CD4-positive, alpha-beta T cell treated with Interferon alpha-2 for 1 hour (primary cell): ENCODE measurements at places on chromosomes 4 and X.

GRCh38 chrX:27924261-27924660 lies 57.0 kb downstream of the DCAF8L1 start:
- DNase-seq, result no peak

DNA sequence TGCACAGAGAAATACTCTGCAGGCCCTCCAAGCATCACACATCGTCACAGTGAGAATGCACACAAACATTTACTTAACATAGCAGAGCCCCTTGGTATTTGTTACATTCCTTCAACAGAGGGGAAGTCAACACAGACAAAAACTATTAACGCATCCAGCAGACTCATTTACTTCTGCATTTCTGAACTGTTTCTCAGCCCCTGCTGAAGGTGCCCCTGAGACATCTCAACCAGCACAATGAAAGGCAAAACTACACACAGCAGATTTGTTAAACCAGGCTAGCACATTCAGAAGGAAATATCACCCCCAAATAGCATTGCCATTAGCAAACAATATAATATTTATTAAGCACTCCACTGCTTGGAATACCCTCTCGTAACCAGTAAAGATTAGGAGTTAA lies 367.0 kb downstream of the RAB28 start:
- DNase-seq, result no peak

DNA sequence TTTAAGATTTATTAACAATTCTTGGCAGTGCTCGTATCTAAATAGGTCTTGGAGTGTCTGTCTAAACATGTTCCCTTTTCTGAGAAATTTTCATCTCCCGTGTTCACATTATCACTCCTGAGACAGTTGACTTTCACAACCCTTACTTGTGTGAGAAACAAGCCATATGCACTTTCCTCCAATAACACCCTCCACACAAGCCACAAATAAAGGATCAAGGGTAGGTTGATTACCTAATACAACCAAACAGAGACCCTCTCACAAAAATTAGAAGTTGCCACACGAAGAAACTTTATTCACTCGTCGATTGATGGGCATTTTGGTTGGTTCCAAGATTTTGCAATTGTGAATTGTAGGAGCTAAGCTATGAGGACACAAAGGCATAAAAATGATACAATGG lies 763.9 kb downstream of the TRAM1L1 start:
- no peak for DNase-seq

DNA sequence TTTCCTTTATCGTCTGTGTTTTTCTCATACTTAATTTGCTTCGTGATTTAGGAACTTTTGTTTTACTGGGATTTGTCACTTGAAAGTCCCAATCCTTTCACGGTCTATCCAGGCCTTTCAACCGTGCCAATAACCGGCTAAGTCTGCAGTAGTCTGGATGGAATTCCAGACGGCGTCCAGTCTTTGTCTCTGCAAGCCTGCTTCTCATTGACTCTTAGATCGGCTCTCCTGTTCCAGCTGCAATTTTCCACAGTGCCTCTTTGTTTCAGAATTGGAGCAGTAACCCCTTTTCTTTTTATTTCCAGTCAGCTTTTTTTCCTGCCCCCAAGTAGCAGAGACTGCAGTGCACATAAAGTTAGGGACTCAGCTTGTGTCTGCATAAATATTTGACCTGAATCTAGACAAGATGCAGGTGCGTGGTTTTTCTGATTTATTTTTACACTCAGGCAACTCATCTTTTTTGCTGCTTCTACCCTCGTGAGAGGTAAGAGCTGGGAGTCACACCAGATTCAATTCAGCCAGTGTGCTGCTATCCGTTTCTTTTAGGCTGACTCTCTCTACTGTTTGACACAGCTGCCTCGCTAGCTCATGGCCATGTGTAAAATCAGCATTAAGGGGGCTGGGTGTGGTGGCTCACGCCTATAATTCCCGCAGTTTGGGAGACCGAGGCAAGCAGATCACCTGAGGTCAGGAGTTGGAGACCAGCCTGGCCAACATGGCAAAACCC lies 37.4 kb upstream of the DHRSX start:
- DNase-seq, result no peak

DNA sequence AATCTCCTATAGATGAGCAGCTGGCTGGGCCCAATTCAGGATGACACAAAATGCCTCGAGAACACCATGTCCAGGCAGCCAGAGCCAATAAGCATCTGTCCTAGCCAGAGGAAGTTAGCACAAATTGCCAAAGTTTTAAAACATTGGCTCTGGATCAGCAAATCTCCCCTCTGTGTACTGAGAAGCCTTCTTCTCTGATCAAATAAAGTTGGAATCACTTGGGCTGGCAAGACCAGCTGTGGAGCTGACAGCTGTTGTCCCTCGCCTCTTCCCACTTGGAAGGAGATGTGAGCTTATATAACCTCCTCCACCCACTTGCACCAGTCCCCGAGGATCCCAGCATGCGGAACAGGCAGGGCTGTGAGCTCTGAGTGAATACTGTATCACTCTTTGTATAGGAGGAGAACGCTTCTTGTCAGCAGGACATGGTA lies 183.9 kb downstream of the OPHN1 start:
- DNase-seq, result no peak

GRCh38 chr4:109235683-109236082 lies 66.8 kb downstream of the COL25A1 start:
- no peak for DNase-seq

- no peak for DNase-seq
Measured at GRCh38 chr4:40990236-40990898, 224.0 kb downstream of the APBB2 start.

DNA sequence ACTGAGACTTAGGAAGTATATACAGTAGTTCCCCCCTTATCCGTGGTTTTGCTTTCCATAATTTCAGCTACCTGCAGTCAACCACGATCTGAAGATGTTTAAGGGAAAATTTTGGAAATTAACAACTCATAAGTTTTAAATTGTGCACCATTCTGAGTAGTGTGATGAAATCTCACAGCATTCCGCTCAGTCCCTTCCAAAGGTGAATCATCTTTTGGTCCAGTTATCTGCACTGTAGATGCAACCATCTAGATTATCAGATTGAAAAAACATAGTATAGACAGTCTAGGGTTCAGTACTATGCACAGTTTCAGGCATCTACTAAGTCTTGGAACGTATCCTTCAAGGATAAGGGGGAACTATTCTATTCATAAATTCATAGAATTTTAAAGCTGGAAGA lies 109.0 kb downstream of the ANXA3 start:
- DNase-seq, result no peak

- no peak for DNase-seq
Measured at GRCh38 chr4:5889002-5889696, 3.7 kb downstream of the CRMP1 start.

DNA sequence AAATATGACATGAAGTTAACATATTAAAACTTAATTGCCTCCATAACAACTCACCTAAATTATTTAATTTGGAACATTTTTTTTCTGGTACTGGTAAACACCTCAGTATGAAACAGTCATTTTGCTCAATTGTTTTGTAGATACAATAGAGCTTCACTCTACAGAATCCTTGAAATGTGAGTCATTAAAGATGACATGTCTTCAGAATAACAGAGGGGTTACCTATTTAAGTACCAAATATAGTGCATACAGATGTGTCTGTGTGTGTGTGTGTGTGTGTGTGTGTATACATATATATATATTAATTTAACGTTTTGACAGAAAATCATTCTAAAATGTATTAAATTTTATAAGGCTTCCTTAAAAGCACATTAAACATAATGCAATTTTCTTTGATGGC lies 297.6 kb downstream of the INPP4B start:
- DNase-seq, result no peak

- no peak for DNase-seq
Measured at GRCh38 chr4:145388043-145388442, 93.6 kb upstream of the SMAD1 start.
